CD8-positive, alpha-beta memory T cell (primary cell): ENCODE measurements at places on chromosomes 12 and 14.

GRCh38 chr14:20662968-20663732 lies 21.2 kb upstream of the RNASE4 start:
- DNase-seq = peak; percentile 71

DNA sequence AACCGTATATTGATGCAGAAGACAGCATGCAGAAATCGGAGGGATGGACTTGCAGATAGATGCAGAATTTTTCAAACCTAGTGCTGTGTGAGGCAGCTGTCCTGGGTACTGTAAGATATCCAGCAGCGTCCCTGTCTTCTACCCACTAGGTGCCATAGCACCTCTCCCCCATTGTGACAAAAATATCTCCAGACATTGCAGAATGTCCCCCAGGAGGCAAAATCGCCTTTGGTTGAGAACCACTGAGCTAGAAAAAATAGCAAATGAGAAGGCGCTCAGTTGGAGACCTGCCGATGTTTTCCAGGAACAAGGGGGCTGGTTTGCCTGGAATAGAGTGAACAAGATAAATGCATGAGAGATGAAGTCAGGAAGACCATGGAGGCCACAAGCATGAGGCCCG lies 67.9 kb upstream of the TMEM132D start:
- DNase-seq = no peak

- no peak for DNase-seq
These were observed 19.8 kb downstream of the NR1H4 start for GRCh38 chr12:100493396-100494012.

- DNase-seq = no peak
These were observed 247.3 kb upstream of the FKBP4 start for GRCh38 chr12:2547273-2548044.

GRCh38 chr12:4283512-4284255 lies 10.1 kb downstream of the CCND2 start:
- DNase-seq = no peak

GRCh38 chr14:53295985-53296582 lies 143.0 kb upstream of the DDHD1 start:
- peak; percentile 19 for DNase-seq

- DNase-seq = no peak
These were observed 198.0 kb upstream of the RTL1 start for GRCh38 chr14:101101456-101102056.

GRCh38 chr12:131120831-131121271 lies 167.1 kb downstream of the ADGRD1 start:
- no peak for DNase-seq

DNA sequence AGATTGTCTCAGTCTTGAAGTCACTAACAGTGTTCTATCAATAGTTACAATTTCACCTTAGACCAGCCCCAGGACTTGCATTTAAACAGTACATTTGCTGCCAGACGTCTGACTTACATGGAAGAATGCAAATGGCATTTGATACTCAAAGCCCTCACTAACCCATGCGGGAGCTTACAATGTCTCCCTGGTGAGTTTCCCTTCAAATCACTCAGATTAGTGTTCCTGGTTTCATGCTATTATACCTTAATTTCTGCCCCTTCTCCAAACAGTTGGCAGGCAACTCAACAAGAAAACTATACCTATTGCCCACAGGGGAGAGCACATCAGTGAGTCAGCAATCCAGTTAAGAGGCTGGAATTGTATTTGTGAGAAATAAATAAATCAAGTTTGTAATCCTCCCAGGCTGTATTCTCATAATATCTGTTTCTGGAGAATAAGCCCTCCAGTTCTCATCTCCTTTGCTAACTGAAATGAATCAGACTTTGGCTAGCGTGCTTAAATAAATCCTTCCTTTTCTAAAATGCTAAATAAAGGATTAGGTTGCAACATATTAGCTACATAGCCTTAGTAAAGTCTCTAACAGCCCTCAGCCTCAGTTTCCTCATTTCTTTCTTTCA lies 23.7 kb downstream of the GSTZ1 start:
- DNase-seq = no peak

DNA sequence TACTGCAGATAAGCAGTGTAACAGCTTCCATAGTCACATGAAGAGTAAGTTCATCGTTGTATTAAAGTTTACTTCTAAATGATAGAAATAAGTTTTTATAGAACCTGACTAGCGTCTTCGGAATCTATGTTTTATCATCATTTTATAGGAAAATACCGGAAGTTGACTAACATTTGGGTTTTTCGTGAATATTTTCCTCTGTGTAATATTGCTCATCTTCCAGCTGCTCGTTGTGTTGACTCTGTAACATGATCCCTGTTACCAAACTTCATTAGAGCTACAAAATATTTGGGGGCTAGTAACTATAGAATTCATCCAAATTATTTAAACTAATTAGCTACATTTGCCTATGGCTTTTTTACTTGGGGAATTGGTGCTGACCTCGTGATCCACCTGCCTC lies 37.2 kb downstream of the DDX51 start:
- DNase-seq = no peak

DNA sequence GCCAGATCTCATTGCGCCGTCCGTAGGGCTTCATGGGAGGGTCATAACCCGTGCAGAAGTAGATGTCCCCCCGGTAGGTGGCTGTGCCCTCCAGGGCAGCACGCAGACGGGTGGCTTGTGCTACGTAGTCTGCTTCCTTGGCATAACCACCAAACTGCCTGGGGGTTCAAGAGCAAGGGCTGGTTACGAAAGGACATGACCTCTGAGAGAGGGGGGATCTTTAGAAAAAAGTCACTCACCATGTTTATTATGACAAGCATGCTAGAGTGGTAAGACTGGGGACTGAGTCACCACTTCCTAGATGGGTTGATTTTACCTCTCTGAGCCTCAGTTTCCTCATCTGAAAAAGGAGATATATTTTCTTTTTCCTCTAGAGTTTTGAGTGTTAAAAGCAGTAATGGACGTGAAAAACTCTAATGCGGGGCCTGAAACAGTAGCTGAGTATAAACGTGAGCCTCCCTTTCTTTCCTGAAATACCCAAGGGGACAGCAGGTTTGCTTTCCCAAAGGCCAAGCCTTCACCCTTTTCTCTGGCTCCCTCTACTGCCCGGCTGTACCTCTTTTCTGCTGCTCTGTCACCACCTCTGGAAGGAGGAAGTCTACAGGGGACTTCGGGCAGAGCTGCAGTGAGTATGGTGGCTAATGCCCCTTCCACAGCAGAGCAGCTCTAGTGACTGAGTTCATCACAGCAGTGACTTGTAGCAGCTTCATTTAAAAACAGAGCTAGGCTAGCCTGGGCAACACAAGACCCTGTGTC lies 23.5 kb upstream of the GPRC5D start:
- DNase-seq = no peak

DNA sequence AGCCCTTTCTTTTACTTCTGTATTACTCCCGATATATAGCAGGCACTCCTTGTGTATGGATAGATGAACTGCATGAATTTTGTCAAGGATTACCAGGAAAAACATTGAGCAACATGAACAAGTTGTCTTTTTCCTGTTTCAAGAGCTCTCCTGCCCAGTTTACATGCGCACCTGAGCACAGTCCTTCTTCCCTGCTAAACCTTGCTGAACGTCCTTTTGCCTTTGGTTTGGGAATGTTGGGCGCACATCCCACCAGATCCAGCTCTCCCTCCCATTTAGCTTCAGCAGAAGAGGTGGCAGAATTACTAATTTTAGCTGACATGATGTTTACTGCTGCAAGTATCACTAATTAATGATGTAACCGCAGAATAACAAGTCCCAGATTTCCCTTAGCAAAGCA lies 121.4 kb upstream of the TMCC3 start:
- no peak for DNase-seq

GRCh38 chr12:116537101-116537904 lies 21.9 kb upstream of the MAP1LC3B2 start:
- DNase-seq = no peak

- DNase-seq = no peak
These were observed 33.5 kb downstream of the MED13L start for GRCh38 chr12:116244001-116244400.

DNA sequence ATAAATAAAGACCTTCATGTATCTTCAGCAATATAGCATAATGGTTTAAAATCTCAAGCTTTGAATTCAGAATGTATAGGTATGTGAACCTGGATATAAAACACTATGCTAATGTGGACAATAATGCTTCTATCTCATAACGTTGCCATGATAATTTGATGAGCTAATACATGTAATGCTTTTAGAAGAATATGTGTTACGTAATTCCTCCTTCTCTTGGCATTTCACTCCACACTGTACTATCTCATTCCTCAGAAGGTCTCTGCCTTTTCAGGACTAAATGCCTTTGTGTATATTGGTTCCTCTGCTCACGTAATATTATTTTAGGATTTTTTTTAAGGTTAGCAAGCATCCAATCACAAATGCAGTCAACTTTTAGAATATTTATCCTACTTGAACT lies 86.5 kb downstream of the FOXA1 start:
- no peak for DNase-seq

DNA sequence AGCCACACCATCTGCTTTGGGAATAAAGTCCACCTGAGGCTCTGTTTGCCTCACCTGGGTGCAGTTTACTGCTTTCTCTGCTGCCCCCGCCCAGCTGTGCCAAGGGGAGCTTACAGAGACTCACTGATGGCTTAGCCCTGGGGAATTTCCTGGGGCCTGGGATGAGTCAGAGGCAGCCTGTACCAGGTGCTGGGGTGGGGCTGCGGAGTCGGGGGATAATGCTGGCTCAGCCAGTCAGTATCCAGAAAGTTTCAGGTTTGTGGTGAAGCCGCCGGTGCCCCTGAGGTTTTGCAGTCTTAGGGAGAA lies 22.3 kb downstream of the PLEKHG3 start:
- no peak for DNase-seq

DNA sequence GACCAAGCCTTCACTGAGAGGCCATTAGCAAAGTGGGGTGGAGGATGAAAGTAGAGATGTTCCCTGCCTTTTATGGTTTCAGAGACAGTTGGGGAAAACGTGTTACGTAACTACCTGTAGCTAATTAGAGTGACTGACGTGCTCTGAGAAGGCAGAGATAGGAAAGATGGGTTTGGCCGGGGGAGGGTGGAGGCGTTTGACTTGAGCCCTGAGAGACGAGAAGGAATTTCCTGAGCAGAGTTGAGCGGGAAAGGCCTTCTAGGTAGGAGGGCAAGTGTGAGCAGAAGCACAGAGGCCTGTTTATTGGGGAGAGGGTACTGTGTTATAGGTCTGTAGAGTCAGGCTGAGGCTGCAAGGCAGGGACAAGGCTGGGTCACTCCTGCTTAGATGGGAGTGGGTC lies 8.6 kb downstream of the TUNAR start:
- no peak for DNase-seq

DNA sequence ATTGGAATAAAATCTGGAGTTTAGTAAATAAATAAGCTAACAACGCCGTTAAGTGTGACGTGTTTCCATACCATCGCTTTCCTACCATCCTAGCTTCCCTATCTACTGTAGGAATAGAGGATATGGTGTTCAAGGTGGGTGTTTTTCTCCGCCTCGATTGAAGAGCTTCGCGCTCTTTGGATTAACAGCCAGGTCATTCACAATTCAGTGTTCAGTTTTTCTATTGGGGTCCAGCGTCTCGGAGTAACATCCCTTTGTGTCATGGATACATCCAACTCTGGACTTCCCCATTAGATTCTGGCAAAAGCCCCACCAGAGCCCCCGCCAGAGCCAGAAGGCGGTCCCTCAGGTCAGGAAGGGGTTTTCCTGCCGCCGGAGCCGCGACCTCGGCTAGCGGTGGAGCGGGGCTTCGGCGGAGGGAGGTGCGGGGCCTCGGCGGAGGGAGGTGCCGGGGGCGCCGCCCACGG lies 1.2 kb upstream of the SRGAP1 start:
- DNase-seq = no peak

DNA sequence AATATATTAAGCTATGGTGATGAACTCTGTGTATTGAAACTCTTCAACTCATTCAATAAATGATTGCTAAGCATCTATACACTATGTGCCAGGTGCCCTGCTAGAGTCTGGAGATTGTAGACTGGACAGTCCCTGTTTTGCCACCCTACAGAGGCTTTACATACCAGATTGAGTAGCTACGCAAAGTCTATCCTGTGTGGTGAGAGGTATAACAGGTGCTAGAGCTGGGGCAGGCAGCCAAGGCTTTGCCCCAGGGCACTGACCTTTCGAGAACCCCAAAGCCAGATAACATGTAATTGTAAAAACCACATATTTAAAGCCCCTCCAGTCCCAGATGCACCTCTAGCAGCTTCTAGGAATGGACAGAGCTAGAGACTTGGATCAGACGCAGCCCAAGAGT lies 52.8 kb downstream of the PPM1H start:
- DNase-seq = no peak

GRCh38 chr12:2138871-2139308 lies 86.1 kb downstream of the CACNA1C start:
- DNase-seq = no peak

DNA sequence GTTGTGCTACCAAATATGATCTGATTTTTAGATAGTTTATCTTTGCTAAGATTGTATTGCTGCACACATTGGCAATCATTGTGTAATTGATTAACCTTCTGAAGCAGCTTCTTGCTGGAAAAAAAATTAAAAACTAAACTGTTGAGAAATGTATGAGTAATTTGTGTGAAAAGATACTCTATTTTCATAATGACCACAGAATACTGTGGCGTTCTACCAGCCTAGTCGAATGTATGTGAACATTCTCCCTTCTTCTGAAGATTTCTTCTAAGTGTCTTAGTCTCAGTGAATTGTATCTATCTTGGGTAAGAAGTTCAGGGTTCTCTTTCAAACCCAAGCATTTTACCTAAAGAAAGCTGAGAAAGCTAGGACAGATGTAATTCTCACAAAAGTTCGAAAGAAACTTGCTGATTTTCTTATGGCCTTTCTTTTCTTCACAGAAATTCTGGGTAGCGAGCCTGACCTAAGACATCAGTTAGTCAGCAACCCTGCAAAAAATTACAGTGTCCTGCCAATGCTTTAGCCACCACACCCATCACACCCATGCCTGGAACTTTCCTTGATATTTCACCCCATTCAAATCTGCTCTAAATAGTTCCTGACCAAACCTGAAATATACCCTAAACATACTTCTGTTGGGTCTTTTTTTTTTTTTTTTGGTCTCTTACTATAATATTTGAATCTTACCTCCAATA lies 27.1 kb upstream of the C12orf71 start:
- DNase-seq = no peak

GRCh38 chr14:99757331-99758070 lies 35.7 kb upstream of the EML1 start:
- DNase-seq = peak; percentile 16

- DNase-seq = no peak
These were observed 93.0 kb upstream of the TMPO start for GRCh38 chr12:98422359-98422758.

DNA sequence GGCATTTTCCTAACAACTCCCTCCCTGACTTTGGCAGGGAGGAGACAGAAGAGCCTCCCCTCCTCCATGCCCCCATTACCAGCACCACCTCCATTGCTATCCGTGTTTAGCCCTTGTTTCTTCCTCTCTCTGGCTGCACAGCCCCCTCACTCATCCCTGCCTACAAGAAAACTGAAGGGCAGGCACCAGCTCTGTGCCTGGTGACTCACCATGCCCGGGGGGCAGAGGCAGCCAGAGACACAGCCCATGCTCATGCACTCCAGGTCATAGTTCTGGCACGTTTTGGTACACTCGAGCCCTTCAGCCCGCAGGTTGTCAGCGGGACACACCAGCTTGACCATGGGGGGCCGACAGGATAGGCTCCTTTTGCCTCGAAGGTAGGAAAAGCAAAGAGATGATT lies 80.4 kb downstream of the VWF start:
- no peak for DNase-seq

- no peak for DNase-seq
These were observed 862 bp downstream of the PIP4K2C start for GRCh38 chr12:57591782-57592325.
